Small intestine (tissue), 16 donors: ENCODE measurements at places on chromosomes 2 and 18. TPM values are rescaled to one million over a fixed set of nuclear protein-coding genes. Genes with fewer than 3 reads are reported as not detected.

SH3RF3 gene
- 0.22 TPM for polyA plus RNA-seq

MAPK4 gene
- 0.81 TPM for polyA plus RNA-seq

SFTPB gene
- 0.01 TPM for polyA plus RNA-seq

DNA sequence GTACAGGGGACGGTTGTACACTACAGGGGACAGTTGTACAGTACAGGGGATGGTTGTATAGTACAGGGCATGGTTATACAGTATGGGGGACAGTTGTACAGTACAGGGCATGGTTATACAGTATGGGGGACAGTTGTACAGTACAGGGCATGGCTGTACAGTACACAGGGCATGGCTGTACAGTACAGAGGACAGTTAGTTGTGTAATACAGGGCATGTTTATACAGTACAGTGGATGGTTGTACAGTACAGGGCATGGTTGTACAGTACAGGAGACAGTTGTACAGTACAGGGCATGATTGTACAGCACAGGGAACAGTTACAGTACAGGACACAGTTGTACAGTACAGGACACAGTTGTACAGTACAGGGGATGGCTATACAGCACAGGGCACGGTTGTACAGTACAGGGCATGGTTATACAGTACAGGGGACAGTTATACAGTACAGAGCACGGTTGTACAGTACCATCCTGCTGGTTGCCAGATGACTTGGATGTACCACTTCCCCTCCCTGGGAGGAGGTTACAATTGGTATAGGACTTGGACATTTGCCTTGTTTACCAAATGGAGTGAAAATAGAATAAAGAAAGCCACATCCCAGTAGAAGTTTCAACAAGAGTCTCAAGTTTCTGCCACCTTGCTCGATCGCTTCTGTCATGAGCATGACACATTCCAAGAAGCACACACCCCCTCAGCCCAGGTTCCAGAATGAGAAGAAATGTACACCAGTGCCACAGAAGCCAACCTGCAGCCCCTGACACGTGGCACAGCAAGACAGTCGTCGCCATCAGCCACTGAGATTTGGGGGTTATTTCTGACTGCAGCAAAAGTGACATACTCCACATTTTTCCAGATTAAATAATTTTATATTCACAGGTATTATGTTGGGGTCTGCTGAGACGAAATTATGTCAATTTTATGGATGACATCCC lies 16.0 kb downstream of the CYRIA start:
- DNase-seq, result no peak

GRCh38 chr2:49035481-49035880 lies 118.8 kb downstream of the FSHR start:
- DNase-seq, result no peak

DNA sequence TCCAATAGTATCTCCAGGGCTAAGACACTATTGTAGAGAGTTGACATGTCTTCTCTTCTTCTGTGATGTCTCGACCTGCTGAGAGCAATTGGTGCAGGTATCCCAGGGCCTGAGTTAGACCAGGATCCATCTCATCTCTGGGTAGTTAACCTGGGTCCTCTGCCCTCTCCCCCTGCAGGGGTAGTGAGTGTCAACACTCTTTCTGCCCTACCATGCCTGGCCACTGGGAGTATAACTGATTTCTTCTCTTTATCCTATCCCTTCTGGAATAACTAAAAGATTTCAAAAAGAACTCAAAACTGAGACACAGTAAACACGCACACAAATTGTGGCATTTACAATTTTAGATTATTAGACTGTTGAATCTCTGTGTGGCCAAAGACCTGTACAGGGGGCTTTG lies 20.8 kb upstream of the SIX3 start:
- no peak for DNase-seq

- no peak for DNase-seq
Observed at GRCh38 chr2:63680455-63680854, 91.7 kb downstream of the MDH1 start.
